Globus pallidus (tissue), 1 donor: ENCODE measurements at places on chromosomes 5 and 9.
A peak's percentile ranks its signal among the peaks of the same experiment; 100 is the strongest.

DNA sequence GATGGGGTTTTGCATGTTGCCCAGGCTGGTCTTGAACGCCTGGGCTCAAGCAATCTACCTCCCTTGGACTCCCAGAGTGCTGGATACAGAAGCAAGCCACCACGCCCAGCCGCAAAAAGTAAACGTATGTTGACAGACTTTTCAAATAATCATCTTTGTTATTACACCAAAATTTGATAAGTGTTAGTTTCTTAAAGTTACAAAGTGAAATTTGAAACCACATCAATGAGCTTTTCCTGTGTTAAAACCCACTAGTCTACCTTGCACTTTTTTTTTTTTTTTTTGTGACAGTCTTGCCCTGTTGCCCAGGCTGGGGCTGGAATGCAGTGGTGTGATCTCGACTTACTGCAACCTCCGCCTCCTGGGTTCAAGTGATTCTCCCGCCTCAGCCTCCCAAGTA, 29.9 kb downstream of the SPACA9 start:
- DNase-seq: no peak

- DNase-seq: no peak
Observed at GRCh38 chr5:130198927-130199326, 294.7 kb downstream of the CHSY3 start.

DNA sequence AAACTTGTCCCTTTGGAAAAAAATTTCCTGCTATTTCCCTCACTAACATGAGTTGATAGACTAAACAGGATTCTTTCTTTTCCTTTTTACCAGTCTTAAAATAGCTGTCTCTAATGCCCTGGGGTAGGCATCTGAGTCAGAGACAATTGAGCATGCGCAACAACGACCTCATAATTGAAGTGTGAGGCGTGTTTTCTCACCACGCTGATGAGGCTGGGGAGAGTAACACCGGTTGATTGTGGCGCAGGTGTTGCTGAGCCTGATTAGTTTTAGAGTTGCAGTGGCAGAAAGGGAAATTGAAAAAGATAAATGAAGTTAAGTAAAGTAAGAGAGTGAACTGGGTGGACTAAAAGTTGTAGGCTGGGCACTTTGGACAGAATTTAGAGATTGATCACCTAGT, 213.7 kb downstream of the TLR4 start:
- no peak for DNase-seq

DNA sequence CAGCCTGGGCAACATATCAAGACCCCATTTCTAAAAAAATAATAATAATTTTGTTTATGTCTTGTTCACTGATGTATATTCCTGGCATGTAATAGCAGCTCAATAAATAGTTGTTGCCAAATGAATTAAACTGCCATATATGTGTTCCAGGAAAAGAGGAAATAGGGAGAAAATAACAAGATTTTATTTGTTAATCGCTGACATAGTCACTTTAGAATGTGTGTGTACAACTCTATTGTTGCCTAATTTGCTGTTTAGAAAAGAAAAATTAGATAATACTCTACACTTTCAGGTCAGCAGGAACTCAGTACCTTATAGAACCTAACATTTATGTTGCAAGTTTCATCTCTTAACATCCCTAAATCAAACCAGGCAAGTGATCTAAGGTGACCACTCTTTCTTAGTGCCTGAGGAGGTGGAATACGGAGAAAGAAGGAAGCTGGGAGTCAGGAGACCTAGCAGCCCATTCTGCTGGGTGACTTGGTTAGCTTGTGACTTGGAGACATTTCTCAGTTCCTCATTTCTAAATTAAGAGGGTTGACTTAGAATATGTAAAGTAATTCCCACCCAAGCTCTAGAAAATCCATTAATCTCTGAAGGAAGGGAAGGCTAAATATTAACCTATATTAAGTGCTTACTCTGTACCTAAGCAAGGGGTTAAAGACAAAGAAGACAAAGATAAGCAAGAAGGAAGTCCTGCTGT, 110.3 kb upstream of the IQGAP2 start:
- peak; percentile 10 for DNase-seq

- DNase-seq: no peak
Observed at GRCh38 chr5:170151097-170151831, 45.6 kb downstream of the FOXI1 start.
